ENCODE measurements at places on chromosomes 16 and 17.

- DNase-seq: no peak
Observed at GRCh38 chr16:74831467-74831866, 56.8 kb upstream of the FA2H start.

GRCh38 chr16:73711406-73712080 is 585.1 kb upstream of the PSMD7 start:
- no peak for DNase-seq

GRCh38 chr16:55151561-55152305 is 172.3 kb upstream of the IRX6 start:
- DNase-seq: no peak

- DNase-seq: no peak
Observed at GRCh38 chr17:2436316-2436905, 35.6 kb upstream of the MNT start.

- no peak for DNase-seq
Observed at GRCh38 chr17:31508288-31509094, 117.0 kb downstream of the RAB11FIP4 start.

DNA sequence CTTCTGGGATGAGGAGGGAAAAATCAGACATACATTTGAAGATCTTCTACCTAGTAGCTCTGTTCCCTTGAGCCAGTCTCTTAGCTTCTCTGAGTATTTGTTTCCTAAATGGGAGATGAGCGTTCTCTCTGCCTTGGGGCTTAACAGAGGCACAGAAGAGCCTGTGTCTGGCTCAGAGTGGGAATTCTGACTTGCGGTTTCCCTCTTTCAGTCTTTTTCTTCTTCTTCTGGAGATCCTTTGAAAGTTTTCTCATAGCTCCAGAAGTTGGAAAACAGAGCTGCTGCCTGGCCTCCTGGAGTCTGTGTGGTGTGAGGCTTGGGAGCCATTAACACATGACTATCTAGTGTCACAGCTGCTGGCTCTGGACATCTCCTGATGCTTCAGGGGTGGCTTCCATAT is 167.9 kb downstream of the MSI2 start:
- no peak for DNase-seq

- no peak for DNase-seq
Observed at GRCh38 chr17:57678393-57678792, 66.7 kb downstream of the CCDC182 start.

GRCh38 chr17:63816123-63816522 is 11.1 kb upstream of the PSMC5 start:
- no peak for DNase-seq

DNA sequence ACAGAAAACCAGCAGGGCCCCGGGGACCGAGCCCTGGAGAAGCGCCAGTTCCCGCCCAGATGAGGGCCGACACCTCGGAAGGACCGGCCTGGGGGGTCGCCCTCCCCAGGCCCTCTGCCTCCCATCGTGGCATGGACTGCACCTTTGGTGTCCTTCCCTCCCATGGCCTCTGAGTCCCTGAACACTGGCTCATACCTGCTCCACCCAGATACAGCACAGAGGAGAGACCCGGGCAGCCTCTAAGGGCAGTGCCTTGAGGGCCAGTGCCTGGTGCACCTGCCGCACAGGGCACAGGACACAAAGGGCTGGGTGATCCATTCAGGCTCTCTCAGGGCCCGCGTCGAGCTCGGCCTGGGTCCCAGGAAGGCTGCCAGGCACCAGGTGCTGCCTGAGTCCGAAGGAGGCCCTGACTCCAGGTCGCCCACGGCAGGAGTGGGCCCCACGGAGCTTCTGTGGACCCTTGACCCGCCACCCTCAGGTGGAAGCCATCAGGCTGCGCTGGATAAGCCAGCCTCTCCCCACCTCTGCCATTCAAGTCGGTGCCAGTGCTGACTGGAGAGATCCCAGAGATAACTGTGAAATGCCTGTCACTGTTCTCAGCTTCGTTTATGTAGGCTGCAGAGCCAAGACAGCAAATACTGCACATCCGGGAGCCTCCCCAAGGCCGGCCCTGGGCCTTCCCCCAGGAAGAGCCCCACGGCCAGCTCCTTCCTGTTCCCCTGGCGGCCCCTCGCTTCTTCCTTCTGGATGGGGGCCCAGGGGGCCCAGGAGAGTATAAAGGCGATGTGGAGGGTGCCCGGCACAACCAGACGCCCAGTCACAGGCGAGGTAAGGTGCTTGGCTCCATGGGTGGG is at the start of gene ZG16B:
Gene ZG16B (plus strand): TSS at position 803 of the 854 bp plus-strand sequence. CDS start 139 bp downstream, outside the sequence.
- DNase-seq: no peak

- DNase-seq: no peak
Observed at GRCh38 chr17:42913981-42914617, 13.5 kb downstream of the G6PC1 start.

GRCh38 chr17:32335687-32336086 is 6.3 kb downstream of the C17orf75 start:
- peak; percentile 42 for DNase-seq

DNA sequence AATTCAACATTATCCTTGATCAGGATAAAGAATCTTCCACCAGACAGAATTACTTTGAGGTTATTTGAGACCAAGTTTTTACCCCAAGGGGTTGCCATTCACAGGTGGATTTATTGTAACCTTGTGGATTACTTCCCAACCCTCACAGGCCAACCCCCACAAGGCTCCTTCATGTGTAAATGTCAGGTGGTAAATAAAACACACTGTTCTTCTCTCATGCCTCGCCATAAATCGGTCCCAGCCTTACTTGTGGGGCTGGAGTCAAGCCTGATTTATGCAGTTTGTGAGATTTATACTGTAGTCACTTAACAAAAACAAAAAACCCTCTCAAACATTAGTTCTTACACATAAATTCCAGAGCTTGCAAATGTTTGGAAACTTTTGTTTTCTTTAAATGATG is 98.6 kb upstream of the IRX3 start:
- no peak for DNase-seq

- DNase-seq: no peak
Observed at GRCh38 chr16:17835118-17835876, 364.5 kb upstream of the XYLT1 start.

DNA sequence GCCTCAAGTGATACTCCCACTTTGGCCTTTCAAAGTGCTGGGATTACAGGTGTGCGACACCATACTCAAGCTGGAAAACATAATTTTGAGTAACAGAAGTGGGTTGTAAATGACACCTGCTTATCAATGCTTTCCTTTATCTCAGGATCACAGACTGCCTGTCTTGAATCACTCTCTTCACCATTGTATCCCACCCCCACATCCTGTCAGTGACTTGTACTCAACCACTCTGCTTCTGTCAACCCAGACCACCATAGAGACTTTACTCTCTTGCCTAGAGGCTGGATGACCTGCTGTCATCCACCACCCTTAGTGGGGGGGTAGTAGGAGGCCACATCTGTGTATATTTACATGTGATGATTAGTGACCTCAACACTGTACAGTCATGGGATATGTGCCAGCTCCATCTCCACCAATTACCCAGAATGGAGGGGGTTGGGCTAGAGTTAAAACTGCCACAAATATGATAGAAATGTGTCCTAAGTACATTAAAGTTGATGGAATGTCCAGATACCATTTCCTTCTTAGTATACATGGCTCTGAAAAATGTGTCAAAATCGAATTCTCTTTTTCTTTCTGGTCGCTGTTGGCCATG is 338.7 kb downstream of the GRIN2A start:
- no peak for DNase-seq

DNA sequence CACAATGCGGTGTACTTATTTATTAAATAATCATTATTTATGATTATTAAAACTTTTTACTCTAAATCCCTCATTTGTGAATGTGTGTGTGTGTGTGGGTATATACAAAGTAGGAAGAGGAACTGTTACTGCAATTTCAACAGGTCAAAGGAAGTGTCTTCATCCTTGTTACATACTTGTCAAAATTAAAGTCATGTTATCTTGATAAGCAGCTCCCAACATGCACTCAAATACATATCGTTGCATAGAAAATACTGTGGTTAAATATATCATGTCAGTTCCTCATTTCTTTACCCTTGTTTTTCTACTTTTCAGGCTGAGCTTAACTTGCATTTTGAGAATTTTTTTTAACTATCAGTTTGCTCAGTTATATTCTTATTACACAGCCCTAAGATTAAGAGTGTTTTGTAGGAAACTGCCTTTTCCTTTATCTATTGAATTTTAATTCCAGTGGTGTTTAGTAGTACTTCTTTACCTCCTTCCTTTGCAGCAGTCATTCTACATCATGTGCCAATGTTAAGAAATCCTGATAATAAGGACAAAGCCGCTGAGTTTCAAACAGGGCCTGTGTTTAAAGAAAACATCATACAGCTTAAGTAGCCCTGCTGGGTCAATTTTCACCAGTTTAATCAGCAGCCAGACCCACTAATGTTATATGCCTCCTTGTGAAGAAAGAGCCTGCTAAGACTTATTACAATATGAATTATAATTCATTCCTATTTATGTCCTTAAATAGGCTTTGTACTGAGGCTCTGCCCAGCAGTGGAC is 7.2 kb downstream of the EFCAB5 start:
- no peak for DNase-seq

- DNase-seq: no peak
Observed at GRCh38 chr16:11635113-11635652, 33.1 kb upstream of the SNN start.

DNA sequence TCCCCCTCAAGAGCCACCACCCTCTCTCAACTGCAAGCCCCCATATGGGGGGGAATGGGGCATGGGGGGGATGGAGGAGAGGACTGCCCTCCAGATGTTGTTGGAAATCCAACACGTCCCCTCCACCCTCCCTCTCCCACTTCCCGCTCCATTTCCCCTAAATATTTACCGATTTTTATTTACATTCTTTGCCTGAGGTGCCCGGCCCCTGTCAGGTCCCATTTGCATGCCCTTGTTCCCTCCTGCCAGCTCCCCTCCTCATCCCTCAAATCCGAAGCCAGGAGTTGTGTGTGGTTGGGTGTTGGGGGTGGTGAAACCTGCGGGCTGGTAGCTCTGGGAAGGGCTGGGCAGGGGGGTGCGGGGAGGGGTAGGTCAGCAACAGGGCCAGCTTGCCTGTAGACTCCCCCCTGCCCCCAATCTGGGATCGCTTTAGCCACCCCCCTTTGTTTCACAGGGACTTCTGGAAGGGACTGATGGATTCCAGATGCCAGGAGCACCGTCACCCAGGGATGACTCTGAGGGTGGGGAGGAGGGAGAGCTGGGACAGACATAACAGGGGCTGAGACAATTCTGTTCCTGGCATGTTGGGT is 39.7 kb upstream of the NGFR start:
- no peak for DNase-seq

DNA sequence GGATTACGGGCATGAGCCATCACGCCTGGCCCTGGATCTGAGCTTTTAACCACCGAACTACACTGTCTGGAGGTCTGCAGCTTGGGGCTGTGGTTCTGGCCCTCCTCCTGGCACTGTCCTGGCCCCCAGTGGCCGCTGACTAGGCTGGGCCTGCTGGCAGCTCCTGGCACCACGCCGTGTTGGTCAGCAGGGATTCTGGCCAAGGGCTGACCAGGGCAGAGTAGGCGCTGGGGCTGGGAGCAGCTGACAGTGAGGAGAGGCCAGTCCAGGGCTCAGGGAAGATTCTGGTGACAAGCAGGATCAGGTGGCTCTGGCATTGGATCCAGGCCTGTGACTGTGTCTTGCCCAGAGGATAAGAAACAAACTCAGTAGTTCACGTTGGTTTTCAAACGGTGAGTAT is 14.6 kb downstream of the EEF2K start:
- no peak for DNase-seq
